Mammary epithelial cell (primary cell): ENCODE measurements at places on chromosomes 1 and 21. TPM values are rescaled to one million over a fixed set of nuclear protein-coding genes. Genes with fewer than 3 reads are reported as not detected.

The TSPAN2 gene
- 0.07 TPM for polyA plus RNA-seq

The RGSL1 gene
- polyA plus RNA-seq, result not detected

The ZNHIT6 gene
- polyA plus RNA-seq, result 5.3 TPM

The HSF2BP gene
- polyA plus RNA-seq, result 3.0 TPM

The CHAF1B gene
- polyA plus RNA-seq, result 10.3 TPM

The RIPPLY3 gene
- 0.34 TPM for polyA plus RNA-seq

The TCHH gene
- polyA plus RNA-seq, result 0.02 TPM

The KLHL12 gene
- polyA plus RNA-seq, result 15.6 TPM

The TMEM51 gene
- polyA plus RNA-seq, result 14.9 TPM

The CR1L gene
- polyA plus RNA-seq, result not detected

The GBP6 gene
- polyA plus RNA-seq, result 4.6 TPM

The LENEP gene
- polyA plus RNA-seq, result 0.16 TPM

The LRRC71 gene
- not detected for polyA plus RNA-seq

The SH2D1B gene
- 0.05 TPM for polyA plus RNA-seq

The ESRRG gene
- 0.09 TPM for polyA plus RNA-seq

The PDIK1L gene
- 1.3 TPM for polyA plus RNA-seq

The WDR77 gene
- polyA plus RNA-seq, result 165 TPM

The JTB gene
- 85.8 TPM for polyA plus RNA-seq

The ZNF678 gene
- 1.7 TPM for polyA plus RNA-seq

The CFHR1 gene
- not detected for polyA plus RNA-seq

The PDC gene
- polyA plus RNA-seq, result not detected

The EFNA1 gene
- 28.8 TPM for polyA plus RNA-seq

The C4BPA gene
- polyA plus RNA-seq, result not detected

The FAM131C gene
- polyA plus RNA-seq, result 0.60 TPM

The NBPF6 gene
- not detected for polyA plus RNA-seq

The FCGR2B gene
- polyA plus RNA-seq, result not detected

The STPG1 gene
- 11.4 TPM for polyA plus RNA-seq

The GREM2 gene
- polyA plus RNA-seq, result not detected

The GNAT2 gene
- 0.20 TPM for polyA plus RNA-seq

The PLA2G2D gene
- polyA plus RNA-seq, result not detected

The SDCCAG8 gene
- polyA plus RNA-seq, result 22.4 TPM

The KIAA1614 gene
- 0.03 TPM for polyA plus RNA-seq

The PER3 gene
- 5.1 TPM for polyA plus RNA-seq

The RABGGTB gene
- polyA plus RNA-seq, result 42.8 TPM

The CCDC27 gene
- polyA plus RNA-seq, result not detected

The MSH4 gene
- polyA plus RNA-seq, result 0.01 TPM

The GALNT2 gene
- 93.3 TPM for polyA plus RNA-seq

The PGLYRP3 gene
- polyA plus RNA-seq, result 0.25 TPM

The C1orf210 gene
- polyA plus RNA-seq, result 7.6 TPM

The OR10J1 gene
- polyA plus RNA-seq, result not detected

The TADA1 gene
- polyA plus RNA-seq, result 9.7 TPM

The FCN3 gene
- not detected for polyA plus RNA-seq
